Bronchial epithelial cell (primary cell): ENCODE measurements at places on chromosomes 5 and 9. TPM values are rescaled to one million over a fixed set of nuclear protein-coding genes. Genes with fewer than 3 reads are reported as not detected.
A peak's percentile ranks its signal among the peaks of the same experiment; 100 is the strongest.

DNA sequence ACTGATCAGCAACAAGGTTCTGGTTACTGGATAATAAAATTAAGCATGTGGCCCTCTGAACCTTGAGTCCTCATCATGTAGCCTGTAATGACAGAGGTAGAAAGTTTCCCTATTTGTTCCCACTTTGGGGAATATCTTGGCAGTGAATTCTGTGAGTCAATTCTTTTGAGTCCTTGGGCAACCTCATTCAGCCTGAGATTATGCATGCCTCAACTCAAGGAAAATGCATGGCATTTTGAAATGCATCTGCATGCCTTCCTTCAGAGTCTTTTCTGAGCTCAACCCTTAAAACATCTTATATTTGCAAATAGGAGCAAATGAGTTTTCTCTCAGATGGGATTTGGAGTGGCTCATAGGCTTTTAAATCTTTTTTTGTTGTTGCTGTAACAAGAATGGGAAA, 218.1 kb upstream of the CD180 start:
- peak; percentile 51 for DNase-seq

- DNase-seq, result peak; percentile 96
Observed at GRCh38 chr5:137142764-137143605, 356.1 kb downstream of the SPOCK1 start.

GRCh38 chr5:108101821-108102220, 280.1 kb downstream of the FBXL17 start:
- no peak for DNase-seq

DRD1 gene
- not detected in 2 replicates for total RNA-seq

GRCh38 chr9:90578126-90578815, 64.4 kb downstream of the DIRAS2 start:
- DNase-seq, result peak; percentile 1

SLC45A2 gene
- not detected in 2 replicates for total RNA-seq

GRCh38 chr9:89616411-89616810, 11.6 kb downstream of the GADD45G start:
- DNase-seq, result no peak

GLRA1 gene
- not detected in 2 replicates for total RNA-seq

SPATA31E1 gene
- total RNA-seq, result not detected in 2 replicates

ATP10B gene
- 1.3 and 12.4 TPM in 2 replicates for total RNA-seq

GRCh38 chr5:144169904-144170275, 569 bp downstream of the YIPF5 start:
- no peak for DNase-seq

GRCh38 chr9:113948891-113949570, 72.9 kb downstream of the ZNF618 start:
- DNase-seq, result no peak

DNA sequence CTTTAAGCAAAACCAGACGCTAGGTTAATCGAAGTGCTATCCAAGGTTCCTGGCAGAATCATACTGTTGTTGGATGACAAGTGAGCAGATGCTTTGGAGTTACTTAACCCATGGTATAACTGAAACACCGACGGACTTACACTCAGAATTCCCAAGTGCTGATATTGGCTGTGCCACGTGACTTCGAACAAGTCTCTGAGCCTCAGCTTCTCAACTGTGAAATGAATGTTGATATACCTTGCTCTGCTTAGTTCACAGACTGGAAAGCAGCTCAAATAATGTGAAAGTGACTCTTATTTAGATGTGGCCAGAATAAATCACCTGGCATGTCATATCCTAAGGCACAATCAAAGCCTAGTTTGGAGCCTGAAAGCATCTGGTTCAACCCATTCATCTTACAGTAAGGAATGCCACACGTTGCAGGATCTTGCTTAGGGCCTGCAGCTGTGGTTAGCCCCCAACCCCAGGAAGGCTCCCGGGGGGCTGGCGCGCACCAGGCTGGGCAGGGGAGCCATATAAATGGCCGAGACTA, 759 bp downstream of the GEMIN5 start:
- peak; percentile 9 for DNase-seq

GALT gene
- 11.3 and 13.6 TPM in 2 replicates for total RNA-seq

DNA sequence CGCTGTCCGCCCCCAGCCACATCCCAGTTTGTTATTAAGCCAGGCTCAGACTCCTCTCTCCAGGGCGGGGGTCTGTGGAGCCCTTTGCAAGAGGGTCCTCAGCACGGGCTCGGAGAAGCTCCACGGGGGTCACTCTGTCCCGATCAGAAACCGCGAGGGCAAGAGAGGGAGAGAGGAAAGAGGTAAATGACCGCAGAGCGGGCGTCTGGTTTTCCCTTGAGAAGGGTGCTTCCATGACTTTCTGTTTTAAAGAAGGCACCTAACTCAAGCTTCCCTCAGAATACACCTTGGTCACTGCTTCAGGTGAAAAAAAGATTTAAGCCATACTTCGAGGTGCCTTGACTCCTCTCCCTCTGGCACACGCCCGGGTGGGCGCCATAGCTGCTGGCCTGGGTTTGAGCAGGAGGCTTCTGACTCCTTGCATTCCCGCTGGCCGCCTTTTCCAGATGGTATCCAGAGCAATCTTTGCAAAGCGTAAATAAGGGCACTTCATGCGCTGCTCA, 5.8 kb upstream of the TERT start:
- DNase-seq, result no peak

GRCh38 chr9:93505541-93506132, 52.3 kb upstream of the FAM120AOS start:
- no peak for DNase-seq

- DNase-seq, result no peak
Observed at GRCh38 chr9:114777821-114778609, 27.8 kb downstream of the TNFSF15 start.
